Activated CD4-positive, alpha-beta T cell treated with anti-CD3 and anti-CD28 coated beads for 24 hours (primary cell): ENCODE measurements at places on chromosomes 4 and X.

DNA sequence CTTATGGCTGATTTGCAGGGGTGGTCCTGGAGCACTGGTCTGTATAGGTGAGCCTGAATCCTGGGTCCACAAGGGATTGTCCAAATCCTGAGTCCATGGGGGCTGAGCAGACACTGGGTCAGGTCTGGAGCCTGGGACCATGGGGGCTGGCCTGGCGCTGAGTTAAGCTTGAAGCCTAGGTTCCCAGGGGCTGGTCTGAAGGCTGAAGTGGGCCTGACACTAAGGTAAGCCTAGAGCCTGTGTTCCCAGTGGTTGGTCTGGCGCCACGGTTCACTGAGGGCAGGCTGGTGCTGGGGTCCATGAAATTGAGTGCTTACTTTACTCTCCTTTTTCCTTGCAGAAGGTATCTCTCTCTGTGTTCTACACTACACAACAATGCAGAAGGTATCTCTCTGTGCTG is 155.8 kb downstream of the RBM46 start:
- no peak for DNase-seq

- no peak for DNase-seq
Observed at GRCh38 chr4:90142081-90142480, 14.9 kb downstream of the CCSER1 start.

- DNase-seq: no peak
Observed at GRCh38 chr4:73828956-73829355, 7.5 kb upstream of the CXCL6 start.

DNA sequence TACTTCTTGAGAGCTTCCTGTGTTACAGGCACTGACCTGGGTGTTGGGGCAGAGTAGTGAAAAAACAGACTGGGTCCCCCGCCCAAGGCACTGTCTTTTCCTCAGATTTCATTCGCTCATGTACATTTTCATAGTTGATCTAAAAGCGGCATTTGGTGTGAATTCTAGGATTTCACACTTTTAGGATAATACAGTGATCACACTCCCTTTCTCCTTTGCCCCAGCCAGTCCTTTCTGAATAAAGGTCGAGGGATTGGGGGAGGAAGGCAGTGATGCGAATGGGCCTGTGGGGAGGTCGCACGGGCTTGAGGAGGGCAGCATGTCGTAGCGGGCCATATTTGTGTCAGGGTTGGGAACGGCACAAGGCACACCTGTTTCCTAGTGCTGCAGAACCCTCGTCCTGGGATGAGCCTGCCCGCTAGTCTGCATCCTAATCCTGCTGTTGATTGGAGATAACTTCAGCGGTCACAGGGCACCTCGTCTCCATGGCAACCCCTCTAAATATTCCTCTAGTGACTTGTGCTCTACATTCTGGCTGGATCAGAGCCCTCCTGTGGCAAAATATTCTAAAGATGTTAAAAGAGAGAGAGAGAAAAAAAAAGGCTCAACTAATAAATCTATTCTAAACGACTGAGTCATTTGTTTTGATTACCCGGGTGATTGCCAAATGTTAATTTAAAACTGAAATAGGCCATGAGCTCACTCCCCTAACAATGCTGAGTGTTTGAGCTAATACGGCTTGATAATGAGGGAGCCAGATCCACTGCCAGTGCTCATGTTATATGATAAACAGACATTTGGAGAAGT is 21.8 kb downstream of the FHL1 start:
- no peak for DNase-seq

GRCh38 chr4:183936047-183936446 is 30.9 kb downstream of the STOX2 start:
- DNase-seq: no peak

- no peak for DNase-seq
Observed at GRCh38 chrX:2445662-2446623, 54.8 kb downstream of the DHRSX start.

- no peak for DNase-seq
Observed at GRCh38 chrX:14496674-14497073, 32.7 kb upstream of the GLRA2 start.

GRCh38 chrX:138037548-138037947 is 471.6 kb downstream of the ZIC3 start:
- no peak for DNase-seq

DNA sequence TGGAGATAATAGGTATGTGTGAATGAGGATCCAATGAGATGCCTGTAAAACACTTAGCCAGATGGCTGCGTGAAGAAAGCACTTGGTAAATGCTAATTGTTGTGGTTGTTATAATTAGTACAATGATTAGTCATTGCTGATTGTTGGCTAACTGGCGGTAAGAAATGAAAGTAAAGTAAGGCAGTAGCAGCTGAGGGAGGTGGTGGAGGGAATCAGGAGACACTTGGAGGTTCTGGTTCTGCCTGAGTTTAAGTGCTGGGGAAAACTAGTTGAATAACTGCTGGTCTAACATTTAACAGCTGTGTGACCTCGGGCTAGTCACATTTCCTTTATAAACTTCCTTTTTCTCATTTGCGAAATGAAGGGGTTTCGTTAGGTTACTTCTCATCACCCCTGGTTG is 30.9 kb downstream of the CD38 start:
- no peak for DNase-seq

GRCh38 chr4:121973816-121974215 is 22.0 kb upstream of the TRPC3 start:
- DNase-seq: no peak

- DNase-seq: no peak
Observed at GRCh38 chrX:63869506-63869905, 84.5 kb upstream of the ARHGEF9 start.

DNA sequence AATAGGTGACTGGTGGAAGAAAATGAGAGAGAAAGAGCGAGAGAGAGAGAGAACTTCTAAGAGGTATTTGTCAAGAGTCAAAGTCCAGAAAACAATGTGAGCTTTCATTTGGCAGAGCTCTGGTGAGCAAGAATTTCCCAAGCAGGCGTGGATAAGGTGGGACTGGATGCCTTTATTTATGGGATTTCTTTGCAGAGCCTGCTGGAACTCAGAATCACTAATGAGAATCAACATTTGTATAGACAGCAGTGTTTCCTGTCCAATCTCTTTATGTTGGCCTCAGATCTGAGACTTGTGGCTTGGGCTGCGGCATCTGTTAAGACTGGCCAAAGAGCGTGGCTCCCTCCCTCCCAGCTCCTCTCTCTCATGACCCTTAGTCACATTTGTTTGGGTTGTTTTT is 67.9 kb upstream of the TBL1X start:
- DNase-seq: no peak

DNA sequence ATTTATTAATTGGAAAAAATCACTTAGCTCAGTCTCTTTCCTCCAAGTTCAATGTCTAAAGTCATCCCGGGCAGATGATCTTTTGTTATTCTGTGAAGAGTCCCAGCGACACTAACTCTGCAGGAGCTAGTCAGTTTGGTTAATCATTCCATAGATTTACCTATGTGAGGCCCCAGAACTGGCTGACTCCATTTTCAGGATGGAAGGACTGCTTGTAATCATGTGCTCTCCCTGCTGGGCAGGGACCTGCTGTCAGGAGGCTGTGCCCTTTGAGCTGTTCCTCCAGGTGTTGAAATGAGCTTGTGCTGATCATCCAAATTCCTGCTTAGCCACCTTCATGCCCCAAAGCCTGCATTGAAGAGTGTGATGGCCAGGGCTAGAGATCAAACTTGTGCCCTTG is 169.8 kb downstream of the NHS start:
- DNase-seq: no peak

- no peak for DNase-seq
Observed at GRCh38 chr4:36353998-36354397, 72.6 kb downstream of the DTHD1 start.

GRCh38 chrX:130287071-130287770 is 18.5 kb upstream of the ZNF280C start:
- DNase-seq: no peak

DNA sequence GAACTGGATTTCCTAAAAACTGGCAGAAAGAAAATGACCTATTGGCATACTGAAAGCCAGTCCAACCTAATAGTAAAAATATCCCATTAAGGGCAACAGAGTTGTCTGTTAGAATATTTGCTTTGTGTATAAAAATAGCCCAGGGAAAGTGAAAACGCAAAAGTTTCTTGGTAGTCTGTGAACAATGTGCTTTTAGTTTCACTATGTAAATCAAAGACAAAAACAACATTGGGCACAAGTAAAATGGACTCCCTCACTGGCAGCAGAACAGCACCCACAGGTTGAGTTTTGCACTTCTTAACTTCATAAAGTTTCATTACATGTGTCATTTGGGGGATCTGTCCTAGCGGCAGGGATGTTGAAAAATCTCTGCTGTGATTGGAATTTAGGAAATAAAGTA is 4.3 kb upstream of the FGG start:
- DNase-seq: no peak

DNA sequence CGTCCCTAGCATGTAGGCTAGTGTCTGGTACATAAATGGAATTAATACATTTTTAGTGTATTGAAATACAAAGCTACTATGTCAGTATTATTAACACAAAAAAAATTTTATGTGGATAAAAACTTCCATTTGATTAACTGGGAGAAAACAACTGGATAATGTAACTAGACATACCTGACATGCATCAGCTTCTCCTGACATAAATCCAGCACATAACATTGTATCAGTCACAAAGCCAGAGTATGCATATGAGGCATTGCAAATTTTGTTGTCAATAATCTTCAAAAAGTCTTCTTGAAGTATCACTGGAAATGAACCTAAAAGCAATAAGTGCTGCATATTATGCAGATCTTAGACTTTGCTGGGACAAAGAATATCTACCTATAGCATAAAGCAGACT is 16.9 kb downstream of the TMPRSS11B start:
- DNase-seq: no peak

- DNase-seq: no peak
Observed at GRCh38 chr4:38621831-38622230, 42.2 kb upstream of the KLF3 start.

DNA sequence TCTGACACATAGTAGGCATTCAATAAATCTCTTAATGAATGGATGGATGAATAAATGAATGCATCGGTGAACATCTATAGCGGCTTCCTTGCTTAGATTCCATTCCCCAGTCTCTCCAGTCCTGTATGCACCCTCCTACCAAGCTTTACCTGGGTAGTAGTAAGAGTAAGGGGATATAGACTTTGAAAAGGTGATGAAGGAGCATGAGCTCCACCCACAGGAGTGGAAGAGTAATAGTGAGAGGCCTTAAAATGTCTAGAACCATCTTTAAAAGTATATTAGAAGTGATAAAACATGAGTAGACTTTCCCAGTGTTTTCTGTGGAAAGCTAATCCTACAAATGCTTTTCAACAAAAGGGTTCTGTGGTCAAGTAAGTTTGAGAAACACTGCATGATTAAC is 35.5 kb upstream of the GPC3 start:
- DNase-seq: no peak

- DNase-seq: no peak
Observed at GRCh38 chrX:45992402-45993123, 552.7 kb downstream of the ZNF674 start.

DNA sequence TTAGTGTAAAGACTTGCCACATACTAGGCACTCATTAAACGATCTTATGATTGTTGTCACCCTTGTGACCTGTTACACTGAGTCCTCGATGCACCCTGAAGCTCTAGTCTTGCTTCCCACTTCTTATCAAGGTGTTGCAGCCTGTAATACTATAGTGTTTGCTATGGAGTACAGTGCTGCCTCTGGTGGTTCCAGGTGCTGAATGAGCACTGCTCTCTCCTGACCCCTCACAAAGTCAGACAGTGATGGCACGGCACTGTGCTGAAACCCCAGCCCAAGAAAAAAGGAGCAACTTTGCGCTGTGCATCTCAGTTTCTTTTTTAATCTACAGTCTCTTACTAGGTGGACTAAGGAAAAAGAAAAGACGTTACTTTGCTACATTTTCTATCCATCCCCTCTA is 106.3 kb downstream of the GC start:
- DNase-seq: no peak

DNA sequence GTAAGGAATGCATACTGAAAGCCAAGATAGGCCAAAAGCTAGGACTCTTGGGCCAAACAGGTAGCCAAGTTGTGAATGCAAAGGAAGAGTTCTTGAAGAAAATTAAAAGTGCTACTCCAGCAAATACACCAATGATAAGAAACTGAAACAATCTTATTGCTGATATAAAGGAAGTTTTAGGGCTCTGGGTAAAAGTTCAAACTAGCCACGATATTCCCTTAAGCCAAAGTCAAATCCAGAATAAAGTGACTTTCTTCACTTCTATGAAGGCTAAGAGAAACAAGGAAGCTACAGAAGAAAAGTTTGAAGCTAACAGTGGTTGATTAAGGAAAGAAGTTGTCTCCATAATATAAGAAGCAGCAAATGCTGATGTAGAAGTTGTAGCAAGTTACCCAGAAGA is 397.6 kb downstream of the PACRGL start:
- no peak for DNase-seq

DNA sequence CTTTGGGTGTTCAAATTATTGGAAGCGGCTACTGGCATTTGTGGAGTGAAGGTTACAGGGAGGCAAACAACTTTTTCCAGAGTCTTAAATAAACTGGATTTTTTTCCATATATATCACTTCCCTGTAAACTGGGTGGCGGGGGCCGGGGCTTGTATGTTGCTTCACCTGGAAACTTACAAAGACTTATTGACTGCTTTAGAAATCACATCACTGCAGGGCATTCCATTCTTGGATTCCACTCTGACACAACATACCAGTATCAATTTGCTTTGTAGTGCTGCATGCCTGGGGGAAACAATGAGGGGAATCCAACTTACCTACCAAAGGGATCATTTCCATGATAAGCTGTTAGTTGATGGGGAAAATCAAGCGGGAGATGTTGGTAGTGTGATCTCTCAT is 21.7 kb upstream of the FAM156A start:
- no peak for DNase-seq

DNA sequence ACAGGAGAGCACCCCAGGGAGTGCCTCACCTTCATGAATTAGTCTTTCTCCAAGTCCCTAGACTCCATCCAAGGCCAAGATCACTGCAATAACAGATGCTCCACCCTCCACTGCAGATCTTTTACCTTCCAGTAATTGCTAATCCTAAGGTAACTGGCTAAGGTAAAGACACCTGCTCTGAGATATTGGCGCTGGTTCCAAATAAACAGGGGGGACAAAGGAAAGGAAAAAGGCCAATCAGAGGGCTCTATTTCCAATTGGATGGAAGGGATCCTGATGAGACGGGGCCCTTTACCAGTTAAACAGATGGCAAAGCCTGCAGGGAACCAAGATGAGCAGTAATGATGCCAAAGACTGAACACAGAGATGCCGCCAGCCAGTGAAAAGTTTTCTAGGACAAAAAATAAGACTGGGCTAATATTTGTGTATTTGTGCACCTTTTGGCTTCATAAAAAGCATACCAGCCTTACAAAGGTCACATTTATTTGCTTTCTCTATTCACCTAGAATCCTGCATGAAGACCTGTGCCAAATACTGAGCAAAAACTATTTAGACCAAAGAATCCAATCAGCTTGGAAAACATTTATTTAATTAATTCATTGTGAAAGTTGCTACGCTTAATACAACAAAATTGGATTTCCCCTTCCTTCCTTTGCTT is 148.5 kb downstream of the PPP3CA start:
- no peak for DNase-seq

GRCh38 chr4:159823743-159824142 is 720.9 kb downstream of the RAPGEF2 start:
- DNase-seq: no peak

DNA sequence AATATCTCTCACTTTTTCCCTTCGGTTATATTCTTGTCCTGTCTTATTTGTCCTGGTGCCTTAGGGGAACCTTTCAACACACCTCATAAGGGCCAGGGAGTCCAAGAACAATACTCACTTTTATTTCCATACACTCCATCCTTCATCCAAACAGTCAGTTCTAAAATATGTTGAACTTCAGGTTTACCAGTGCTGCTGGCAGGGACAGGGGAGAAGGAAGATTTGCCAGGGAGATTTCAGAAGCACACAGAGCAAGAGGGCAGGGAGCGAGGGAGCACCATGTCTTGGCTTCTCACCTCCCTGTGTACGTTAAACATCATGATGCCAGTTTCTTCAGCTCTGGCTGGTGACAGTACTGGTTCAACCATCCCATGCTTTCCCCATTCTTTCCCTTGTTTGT is 631.1 kb upstream of the FAT1 start:
- DNase-seq: no peak
